ENCODE measurements at places on chromosomes 2 and 18. TPM values are rescaled to one million over a fixed set of nuclear protein-coding genes. Genes with fewer than 3 reads are reported as not detected.

The KYNU gene
- total RNA-seq = 0.26 TPM

DNA sequence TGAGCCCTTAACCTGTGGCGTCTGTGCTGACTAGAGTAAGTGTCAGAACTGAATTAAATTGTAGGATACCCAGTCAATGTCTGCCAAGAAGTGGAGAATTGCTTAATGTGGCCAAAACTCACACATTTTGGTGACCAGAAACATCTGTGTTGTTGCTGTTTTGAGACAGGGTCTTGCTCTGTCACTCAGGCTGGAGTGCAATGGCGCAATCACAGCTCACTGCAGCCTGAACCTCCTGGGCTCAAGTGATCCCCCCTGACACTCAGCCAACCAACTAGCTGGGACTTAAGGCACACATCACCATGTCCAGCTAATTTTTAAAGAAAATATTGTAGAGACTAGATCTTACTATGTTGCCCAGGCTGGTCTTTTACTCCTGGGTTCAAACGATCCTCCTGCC is 34.4 kb upstream of the RTN4 start:
- H3K4me3 ChIP-seq = no peak overlapping the region
- no peak overlapping the region for H3K27ac ChIP-seq
- H3K4me1 ChIP-seq = no peaks in the 10 kb centered on the region
- no peaks in the 10 kb centered on the region for H3K27me3 ChIP-seq
- DNase-seq = no peak
- no peaks in the 10 kb centered on the region for H3K36me3 ChIP-seq

DNA sequence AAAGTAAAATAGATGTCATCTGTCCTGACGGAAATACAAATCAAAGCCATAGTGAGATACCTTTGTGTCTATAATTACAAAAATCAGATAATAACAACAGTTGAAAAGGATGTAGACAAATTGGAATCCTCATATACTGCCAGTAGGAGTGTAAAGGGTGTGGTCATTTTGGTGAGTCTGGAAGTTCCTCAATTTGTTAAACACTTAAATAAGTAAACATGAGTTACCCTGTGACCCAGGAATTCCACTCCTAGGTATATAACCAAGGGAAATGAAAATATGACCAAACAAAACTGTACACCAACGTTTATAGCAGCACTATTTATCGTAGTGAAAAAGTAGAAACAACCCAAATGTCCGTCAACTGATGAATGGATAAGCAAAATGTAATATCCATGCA is 24.0 kb downstream of the R3HDM1 start:
- H3K27ac ChIP-seq = no peak overlapping the region
- H3K27me3 ChIP-seq = no peaks in the 10 kb centered on the region
- DNase-seq = no peak
- peaks cover 14% of the 10 kb centered on the region for H3K36me3 ChIP-seq

GRCh38 chr2:127138281-127138680 is 31.3 kb upstream of the BIN1 start:
- no peak overlapping the region for H3K27ac ChIP-seq
- no peaks in the 10 kb centered on the region for H3K27me3 ChIP-seq
- no peak overlapping the region for H3K4me3 ChIP-seq

- H3K27me3 ChIP-seq = no peaks in the 10 kb centered on the region
- no peak overlapping the region for H3K4me3 ChIP-seq
- no peaks in the 10 kb centered on the region for H3K36me3 ChIP-seq
- DNase-seq = no peak
Observed at GRCh38 chr18:25284281-25284680, 67.7 kb downstream of the ZNF521 start.

The SLC23A3 gene
- total RNA-seq = 1.5 TPM

The CIB4 gene
- not detected for total RNA-seq

GRCh38 chr18:41630232-41630886 is 324.7 kb upstream of the PIK3C3 start:
- peaks cover 17% of the 10 kb centered on the region for H3K36me3 ChIP-seq
- no peaks in the 10 kb centered on the region for H3K27me3 ChIP-seq
- H3K4me1 ChIP-seq = peaks cover 26% of the 10 kb centered on the region
- no peak for DNase-seq
- H3K27ac ChIP-seq = peak overlapping the region; percentile 78

GRCh38 chr2:4501525-4501924 is 798.1 kb downstream of the DCDC2C start:
- H3K36me3 ChIP-seq = no peaks in the 10 kb centered on the region
- peaks cover 19% of the 10 kb centered on the region for H3K4me1 ChIP-seq
- no peak overlapping the region for H3K4me3 ChIP-seq
- H3K27ac ChIP-seq = no peak overlapping the region
- H3K27me3 ChIP-seq = no peaks in the 10 kb centered on the region

DNA sequence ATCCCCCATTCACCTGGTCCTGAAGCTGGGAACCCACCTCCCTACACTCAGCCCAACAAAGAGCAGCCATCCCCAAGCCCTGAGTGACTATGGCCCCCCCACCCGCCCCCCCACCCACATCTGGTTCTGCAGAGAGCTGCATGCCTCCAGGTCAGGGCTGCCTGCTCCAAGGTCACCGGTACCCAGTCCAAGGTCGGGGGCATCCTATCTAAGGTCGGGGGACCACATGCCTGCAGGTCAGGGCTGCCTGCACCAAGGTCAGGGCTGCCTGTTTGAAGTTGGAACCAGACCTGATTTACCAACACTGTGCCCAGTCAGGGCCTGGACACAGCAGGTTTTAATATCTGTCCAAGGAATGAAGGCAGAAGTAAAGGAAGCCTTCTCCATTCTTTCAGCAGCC is 66.1 kb upstream of the GPC1 start:
- H3K4me1 ChIP-seq = peaks cover 18% of the 10 kb centered on the region
- DNase-seq = no peak
- no peak overlapping the region for H3K27ac ChIP-seq
- no peak overlapping the region for H3K4me3 ChIP-seq
- no peaks in the 10 kb centered on the region for H3K27me3 ChIP-seq

The NGEF gene
- 0.96 TPM for total RNA-seq

The GPN1 gene
- total RNA-seq = 46.1 TPM

- no peak for DNase-seq
- no peaks in the 10 kb centered on the region for H3K27me3 ChIP-seq
- H3K36me3 ChIP-seq = no peaks in the 10 kb centered on the region
- no peak overlapping the region for H3K4me3 ChIP-seq
- H3K27ac ChIP-seq = no peak overlapping the region
Observed at GRCh38 chr2:133495226-133495625, 73.0 kb downstream of the NCKAP5 start.

- no peaks in the 10 kb centered on the region for H3K27me3 ChIP-seq
- peaks cover 3% of the 10 kb centered on the region for H3K36me3 ChIP-seq
- no peak for DNase-seq
- H3K4me1 ChIP-seq = peaks cover 42% of the 10 kb centered on the region
- peak overlapping the region; percentile 96 for H3K4me3 ChIP-seq
Observed at GRCh38 chr2:240586919-240587800, 626 bp downstream of the CAPN10 start.

DNA sequence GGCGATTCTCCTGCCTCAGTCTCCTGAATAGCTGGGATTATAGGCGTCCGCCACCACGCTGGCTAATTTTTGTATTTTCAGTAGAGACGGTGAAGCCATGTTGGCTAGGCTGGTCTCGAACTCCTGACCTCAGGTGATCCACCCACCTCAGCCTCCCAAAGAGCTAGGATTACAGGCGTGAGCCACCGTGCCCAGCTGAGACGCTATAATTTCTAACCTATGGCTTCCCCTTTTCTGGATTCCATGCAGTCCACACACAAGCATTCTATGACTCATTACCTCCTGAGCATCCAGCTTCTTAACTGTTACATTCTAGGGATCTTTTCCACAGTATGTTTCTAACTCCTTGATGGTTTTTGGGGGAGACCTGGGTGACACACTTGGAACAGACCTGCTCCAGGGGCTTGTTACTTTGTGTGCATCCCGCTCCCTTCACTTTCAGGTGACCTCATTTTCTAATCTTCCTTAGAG is 11.8 kb upstream of the KCMF1 start:
- H3K27ac ChIP-seq = no peak overlapping the region
- H3K36me3 ChIP-seq = peaks cover 12% of the 10 kb centered on the region
- no peaks in the 10 kb centered on the region for H3K27me3 ChIP-seq
- DNase-seq = no peak

The ABCG8 gene
- not detected for total RNA-seq

DNA sequence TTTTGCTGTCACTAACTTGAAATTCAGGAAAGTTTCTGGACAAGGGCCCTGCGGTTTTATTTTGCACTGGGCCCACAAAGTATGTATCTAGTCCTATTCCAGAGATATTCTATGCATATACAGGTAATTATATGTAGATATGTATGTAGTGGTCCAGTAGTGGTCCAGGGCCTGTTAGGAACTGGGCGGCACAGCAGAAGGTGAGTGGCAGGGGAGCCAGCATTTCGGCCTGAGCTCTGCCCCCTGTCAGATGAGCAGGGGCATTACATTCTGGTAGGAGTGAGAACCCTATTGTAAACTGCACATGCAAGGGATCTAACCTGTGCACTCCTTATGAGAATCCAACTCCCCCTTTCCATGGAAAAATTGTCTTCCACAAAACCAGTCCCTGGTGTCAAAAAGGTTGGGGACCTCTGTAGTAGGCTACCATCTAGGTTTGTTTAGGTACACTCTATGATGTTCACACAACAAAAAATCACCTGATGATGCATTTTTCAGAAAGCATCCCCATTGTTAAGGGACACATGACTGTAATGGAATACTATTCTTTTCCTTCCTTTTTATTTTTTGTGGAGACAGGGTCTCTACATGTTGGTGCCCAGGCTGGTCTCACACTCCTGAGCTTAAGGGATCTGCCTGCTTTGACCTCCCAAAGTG is 2.8 kb upstream of the PPP4R3B start:
- H3K27me3 ChIP-seq = no peaks in the 10 kb centered on the region
- peaks cover 13% of the 10 kb centered on the region for H3K4me1 ChIP-seq

DNA sequence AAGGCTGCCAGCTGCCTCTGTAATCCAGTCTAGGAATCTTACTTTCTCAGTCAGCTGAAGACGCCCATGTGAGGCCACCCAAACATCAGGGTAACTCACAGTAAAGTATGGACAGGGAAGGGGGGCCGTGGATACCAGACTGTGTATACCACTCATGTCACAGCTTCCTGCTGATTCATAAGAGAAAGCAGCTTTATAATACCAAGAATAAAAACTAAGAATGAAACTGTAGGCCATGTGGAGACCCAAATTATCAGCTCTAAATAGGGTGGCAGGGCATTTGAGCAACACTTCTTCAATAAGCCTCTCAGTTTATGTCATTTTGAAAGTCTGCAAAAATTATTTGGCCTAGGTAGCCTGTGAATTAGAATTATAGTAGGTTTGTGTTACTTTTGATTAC is 115.0 kb upstream of the CDCA7 start:
- H3K36me3 ChIP-seq = peaks cover 11% of the 10 kb centered on the region
- no peak for DNase-seq

DNA sequence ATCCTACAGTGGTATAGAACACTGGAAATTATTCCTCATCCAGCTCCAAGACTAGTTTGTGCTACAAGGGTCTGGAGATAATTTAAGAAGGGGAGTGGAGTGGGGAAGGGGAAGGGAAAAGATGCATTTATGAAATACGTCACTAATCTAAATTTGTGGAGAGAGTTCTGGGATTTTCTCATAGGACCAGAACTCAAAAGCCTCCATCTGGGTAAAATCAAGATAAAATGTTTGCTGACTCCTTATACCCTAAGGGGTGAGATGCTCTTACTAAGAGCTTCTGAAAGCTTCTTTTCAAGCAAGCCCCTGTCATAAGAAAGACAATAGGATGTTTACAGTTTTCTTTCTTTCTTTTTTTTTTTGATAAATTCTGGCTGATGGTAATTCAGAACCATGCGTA is 88.5 kb upstream of the RBMS1 start:
- no peak overlapping the region for H3K4me3 ChIP-seq
- H3K36me3 ChIP-seq = no peaks in the 10 kb centered on the region
- DNase-seq = no peak
- H3K27ac ChIP-seq = no peak overlapping the region
- no peaks in the 10 kb centered on the region for H3K27me3 ChIP-seq

Measured in neural crest cell (in vitro differentiated cells).